ENCODE measurements at places on chromosomes 5 and 9.

DNA sequence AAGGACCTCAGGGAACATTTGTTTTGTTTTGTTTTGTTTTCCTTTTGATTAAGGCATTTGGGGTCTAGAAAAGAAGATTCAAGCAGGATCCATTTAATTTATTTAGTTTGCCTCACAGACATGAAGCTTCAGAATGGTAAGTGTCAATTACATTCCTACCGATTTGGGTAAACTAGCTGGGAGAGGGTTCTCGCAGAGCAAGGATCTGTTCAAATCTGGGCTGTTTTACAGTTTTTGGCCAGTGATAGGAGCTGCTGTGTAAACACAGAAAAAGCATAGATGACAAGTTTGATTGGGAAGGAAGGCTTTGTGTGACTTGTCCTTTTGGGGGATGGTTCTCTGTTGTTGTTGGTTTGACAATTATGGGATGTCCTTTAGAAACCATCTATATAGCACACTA, 470.3 kb upstream of the WWC1 start:
- DNase-seq: no peak

DNA sequence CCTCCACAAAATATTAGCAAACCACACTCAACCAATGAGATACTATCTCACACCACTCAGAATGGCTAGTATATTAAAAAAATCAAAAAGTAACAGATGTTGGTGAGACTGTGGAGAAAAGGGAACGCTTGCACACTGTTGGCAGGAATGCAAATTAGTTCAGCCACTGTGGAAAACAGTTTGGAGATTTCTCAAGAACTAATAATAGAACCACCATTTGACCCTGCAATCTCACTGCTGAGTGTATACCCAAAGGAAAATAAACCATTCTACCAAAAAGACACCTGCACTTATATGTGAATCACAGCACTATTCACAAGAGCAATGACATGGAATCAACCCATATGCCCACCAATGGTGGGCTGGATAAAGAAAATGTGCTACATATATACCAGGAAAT, 393.5 kb downstream of the PDE4D start:
- no peak for DNase-seq

DNA sequence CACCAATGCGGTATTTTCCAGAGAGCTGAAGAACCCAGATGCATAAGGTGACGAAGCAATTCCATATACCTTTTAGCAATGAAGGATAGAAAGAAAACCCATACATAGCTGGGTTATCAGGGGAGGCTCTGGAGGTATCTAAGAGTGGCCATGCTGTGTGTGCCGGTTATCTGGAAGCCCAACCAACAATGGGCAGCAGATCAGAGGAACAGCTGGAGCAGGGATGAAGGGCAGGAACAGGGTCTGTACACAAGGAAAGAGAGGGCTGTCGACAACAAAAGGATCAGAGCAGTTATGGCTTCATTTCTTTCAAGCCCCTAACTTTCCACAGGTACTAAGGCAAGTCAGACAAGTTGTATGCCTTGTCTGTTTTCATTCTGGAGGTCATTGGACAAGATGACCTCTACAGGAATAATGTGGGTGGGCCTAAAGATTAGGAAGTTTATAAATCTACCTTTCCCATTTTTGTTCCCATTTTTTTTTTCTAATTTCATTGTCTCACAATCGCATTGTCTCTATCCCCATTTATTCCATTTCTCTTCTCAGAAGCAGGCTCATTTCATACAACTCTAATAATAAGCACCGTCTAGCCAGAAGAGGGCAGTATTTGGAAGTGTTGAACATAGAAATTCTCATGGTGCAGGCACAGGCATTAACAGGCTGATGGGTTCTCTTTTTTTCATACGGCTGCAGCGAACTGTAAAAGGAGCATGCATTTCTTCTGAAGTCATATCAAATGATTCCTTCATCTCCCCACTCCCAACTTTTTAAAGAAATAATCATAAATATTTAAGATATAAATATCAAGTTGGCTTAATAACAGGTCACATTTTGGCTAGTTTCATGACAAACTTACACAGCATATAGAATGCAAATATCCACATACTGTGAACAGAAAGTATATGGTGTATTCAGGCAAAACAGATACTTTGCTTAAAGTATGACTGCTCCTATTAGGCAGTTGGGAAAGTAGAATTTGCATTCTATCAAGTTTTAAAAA, 63.5 kb downstream of the ZNF474 start:
- DNase-seq: peak; percentile 15

GRCh38 chr9:132798817-132799790, 79.0 kb downstream of the AK8 start:
- no peak for DNase-seq

- DNase-seq: no peak
These were observed 247.1 kb upstream of the ELAVL2 start for GRCh38 chr9:24073007-24073592.

GRCh38 chr9:88991066-88992034, at the start of gene S1PR3:
Gene S1PR3, plus strand, starts transcription at chr9:88991468. Its CDS starts 9,733 bp downstream, at chr9:89001201.
- DNase-seq: peak; percentile 13

DNA sequence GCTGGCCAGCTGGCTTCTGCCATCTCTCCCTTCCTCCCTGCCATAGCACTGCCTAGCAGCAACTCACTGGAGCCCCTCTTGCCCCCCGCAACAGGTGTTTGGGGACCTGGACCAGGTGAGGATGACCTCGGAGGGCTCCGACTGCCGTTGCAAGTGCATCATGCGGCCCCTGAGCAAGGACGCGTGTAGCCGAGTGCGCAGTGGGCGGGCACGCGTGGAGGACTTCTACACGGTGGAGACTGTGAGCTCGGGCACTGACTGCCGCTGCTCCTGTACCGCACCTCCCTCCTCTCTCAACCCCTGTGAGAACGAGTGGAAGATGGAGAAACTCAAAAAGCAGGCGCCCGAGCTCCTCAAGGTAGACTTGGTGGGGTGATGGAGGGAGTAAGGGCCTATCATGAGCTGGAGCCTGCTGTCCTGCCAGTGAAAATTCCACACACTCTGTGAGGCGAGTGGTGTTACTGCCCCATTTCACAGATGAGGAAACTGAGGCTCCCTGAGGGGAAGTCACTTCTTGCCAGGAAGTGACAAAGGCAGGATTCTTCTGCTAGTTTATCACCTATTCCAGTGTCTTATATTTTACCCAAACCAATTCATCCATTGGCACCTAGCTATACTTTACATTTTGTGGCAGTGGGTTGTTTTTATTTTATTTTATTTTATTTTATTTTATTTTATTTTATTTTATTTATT, 10.1 kb downstream of the OLFML2A start:
- DNase-seq: no peak

- DNase-seq: no peak
These were observed 264.0 kb downstream of the FAM114A2 start for GRCh38 chr5:153774686-153775085.

- peak; percentile 48 for DNase-seq
These were observed 190.9 kb downstream of the FSTL4 start for GRCh38 chr5:133421394-133421793.

DNA sequence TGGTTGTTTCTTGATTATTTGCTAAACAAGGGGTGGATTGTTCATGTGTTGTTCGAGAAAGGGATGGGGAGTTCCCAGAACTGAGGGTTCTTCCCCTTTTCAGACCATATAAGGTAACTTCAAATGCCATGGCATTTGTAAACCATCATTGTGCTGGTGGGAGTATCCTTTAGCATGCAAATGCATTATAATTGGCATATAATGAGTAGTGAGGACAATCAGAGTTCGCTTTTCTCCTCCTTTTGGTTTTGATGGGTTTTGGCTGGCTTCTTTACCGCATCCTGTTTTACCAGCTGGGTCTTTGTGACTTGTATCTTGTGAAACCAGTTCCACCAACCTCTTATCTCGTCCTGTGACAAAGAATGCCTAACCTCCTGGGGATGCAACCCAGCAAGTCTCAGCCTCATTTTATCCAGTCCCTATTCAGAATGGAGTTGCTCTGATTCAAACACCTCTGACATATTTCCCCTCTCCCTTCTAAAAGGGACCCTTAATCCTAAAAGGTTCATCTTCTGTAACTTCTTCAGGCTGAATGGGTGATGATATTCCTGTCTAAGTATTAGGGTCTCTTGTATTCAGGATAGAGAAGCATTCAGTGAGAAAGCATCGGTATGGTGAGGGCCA, 8.7 kb upstream of the FBN2 start:
- no peak for DNase-seq

GRCh38 chr9:129204840-129205239, 26.8 kb upstream of the IER5L start:
- DNase-seq: no peak

DNA sequence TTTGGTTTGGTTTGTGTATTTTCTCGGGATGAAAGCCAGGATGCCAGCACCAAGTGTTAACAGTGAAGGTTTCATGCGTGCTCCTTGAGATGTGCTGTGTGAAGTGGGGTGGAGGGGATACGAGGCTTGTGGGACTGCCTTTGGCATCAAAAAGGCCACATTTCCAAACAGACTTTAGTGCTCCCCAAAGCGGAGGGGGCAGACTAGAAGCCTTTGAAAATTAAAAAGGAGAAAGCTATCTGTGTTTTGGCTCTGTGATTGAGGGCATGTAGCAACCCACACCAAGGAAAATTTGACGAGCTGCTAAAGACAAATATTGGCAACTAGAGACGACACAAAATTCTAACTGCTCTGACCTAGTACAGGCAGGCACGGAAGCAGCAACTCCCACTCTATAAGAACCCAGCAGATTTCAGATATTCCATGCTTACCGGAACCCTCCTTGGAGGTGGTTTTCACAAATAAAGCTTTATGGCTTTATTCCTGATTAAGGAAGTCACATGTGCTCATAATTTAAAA, 154.5 kb downstream of the ARSB start:
- no peak for DNase-seq

GRCh38 chr9:113701774-113702755, 174.0 kb upstream of the ZNF618 start:
- no peak for DNase-seq
